Sigmoid colon (tissue), 7 donors: ENCODE measurements at places on chromosomes 7 and 10. TPM values are rescaled to one million over a fixed set of nuclear protein-coding genes. Genes with fewer than 3 reads are reported as not detected.

- no peak for DNase-seq
These were observed 332.2 kb downstream of the EXOC4 start for GRCh38 chr7:133584956-133585668.

- no peak for DNase-seq
These were observed 1177.6 kb upstream of the C7orf33 start for GRCh38 chr7:147412782-147413556.

DNA sequence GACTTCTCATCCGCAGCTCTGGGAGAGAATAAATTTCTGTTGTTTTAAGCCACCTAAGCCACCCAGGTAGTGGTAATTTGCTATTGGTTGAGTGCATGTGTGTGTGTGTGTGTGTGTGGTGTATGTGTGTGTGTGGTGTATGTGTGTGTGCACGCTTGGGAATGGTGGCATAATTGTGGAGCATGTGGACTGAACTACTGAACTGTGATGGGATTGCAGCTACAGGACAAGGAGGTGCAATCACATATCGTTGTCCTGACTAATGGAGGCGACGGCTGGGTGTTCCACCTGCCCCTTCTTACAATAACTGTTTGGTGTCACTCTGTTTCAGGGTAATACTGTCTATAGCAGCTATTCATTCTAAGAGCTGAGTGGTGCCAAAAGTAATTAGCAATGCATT lies 448.7 kb upstream of the PFKP start:
- no peak for DNase-seq

The GDF2 gene
- total RNA-seq: not detected

GRCh38 chr10:66629996-66630395 lies 295.8 kb upstream of the LRRTM3 start:
- DNase-seq: no peak

- DNase-seq: no peak
These were observed 86.9 kb upstream of the ZNF438 start for GRCh38 chr10:31118556-31118955.

The TBXAS1 gene
- total RNA-seq: 22.4 TPM

The HABP2 gene
- total RNA-seq: not detected

DNA sequence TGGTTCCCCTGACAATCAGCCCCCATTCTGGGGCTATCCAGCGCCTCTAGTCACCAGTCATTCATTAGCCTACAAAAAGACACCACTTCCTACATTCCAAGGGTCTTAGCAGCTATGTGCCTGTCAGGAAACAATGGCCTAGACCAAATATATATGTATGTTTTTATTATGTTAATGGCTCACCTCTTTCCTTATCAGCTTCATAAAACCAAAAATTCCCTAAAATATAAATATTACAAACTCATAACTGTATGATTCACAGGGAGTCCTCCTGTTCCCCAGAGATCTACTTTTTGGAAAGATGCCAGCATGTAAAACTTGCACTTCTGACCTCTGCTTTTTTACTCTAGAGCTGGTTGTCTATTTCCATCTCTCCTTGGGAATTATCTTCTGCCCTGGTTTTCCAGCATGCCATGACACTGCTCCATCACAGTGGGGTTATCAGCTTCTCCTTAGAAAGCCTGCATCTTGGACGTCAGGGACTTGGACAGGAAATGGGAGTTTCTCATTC lies 79.2 kb downstream of the ABCA13 start:
- DNase-seq: no peak

The BTBD16 gene
- total RNA-seq: 0.55 TPM

DNA sequence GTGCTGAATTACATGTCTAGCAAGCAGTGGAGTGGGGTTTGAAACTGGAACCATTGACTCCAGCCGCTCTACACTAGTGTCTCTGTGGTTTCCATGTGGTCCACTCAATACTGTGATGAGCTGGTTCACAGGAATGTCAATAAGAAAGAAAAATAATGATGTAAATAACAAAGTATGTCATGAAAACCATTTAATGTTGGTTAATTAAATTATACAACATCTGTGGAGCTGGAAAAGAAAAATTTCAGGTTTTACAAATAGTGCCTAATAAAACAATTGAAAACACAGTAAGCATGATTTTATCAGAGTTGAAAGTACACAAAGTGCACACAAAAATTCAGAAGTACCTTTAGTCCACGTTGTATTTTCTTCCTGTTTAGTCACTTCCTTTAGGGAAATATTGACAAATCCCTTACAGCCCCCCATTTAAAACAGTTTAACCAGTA lies 28.7 kb upstream of the NAMPT start:
- DNase-seq: no peak

DNA sequence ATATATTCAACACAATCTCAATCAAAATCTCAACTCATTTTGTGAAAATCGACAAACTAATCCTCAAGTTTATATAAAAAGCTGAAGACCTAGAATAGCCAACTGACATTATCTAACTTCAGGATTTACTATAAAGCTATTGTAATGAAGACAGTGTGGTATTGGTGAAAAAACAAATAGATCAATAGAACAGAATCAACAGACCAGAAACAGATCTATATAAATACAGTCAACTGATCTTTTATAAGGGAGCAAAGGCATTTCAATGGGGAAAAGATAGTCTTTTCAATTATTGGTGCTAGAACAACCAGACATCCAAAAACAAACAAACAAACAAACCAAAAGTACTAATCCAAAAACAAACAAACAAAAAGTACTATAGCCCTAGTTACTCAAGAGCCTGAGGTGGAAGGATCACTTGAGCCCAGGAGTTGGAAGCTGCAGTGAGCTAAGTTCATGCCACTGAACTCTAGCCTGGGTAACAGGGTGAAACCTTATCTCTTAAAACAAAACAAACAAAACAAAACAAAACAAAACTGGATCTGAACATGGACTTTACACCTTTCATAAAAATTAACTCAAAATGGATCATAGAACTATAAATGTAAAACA lies 26.6 kb upstream of the AKR1D1 start:
- DNase-seq: no peak

DNA sequence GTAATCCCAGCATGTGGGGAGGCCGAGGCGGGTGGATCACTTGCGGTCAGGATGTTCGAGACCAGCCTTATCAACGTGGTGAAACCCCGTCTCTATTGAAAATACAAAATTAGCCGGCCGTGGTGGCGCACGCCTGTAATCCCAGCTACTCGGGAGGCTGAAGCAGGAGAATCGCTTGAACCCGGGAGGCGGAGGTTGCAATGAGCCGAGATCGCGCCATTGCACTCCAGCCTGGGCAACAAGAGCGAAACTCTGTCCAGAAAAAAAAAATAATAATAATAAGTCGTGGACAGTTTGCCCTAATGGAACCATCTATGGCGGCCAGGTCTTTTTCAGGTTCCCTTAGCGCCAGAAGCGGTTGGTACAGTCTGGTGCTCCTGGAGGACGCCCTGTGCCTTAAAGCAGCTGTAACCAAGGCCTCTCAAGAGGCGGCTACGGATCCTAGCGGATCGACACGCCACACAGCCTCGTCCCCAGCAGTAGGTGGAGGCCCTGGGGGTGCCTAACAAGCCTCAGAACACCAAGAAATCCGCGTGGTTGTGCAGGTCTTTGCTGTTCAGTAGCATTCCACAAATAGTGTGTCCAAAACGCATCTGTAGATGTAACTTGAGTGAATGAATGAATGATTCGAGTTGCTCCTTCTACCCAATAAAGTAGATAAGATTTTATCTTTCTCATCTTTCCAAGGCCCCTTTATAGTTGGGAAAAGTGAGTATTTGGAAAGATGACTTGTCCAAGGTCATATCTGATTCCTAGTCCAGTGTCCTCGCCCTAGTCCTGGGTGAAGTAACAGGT lies 982 bp downstream of the PGAM1 start:
- no peak for DNase-seq

GRCh38 chr10:15808204-15808797 lies 52.0 kb downstream of the MINDY3 start:
- no peak for DNase-seq

- DNase-seq: no peak
These were observed 36.8 kb downstream of the WIPF3 start for GRCh38 chr7:29843093-29843492.

DNA sequence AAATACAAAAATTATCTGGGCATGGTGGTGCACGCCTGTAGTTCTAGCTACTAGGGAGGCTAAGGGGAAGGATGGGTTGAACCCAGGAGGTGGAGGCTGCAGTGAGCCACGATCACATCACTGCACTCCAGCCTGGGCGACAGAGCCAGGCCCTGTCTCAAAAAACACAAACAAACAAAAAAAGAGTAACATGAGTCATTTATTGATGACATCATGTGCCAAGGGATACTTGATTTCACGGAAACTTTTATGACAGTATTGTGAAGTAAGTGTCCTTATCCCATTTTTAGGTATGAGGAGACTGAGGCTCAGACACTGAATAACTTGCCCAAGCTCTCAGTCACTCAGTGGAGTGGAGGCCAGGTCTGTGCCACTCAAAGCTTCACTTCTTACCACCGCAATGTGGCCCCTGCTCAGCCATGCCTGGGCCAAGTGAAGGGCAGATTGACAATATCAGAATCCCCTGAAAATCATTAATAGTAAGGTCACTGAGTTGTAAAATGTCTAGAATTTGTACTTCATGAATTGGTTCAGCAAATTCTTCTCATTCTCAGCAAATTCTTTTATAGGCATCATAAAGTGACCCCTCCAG lies 36.5 kb downstream of the EMX2 start:
- peak; percentile 53 for DNase-seq

DNA sequence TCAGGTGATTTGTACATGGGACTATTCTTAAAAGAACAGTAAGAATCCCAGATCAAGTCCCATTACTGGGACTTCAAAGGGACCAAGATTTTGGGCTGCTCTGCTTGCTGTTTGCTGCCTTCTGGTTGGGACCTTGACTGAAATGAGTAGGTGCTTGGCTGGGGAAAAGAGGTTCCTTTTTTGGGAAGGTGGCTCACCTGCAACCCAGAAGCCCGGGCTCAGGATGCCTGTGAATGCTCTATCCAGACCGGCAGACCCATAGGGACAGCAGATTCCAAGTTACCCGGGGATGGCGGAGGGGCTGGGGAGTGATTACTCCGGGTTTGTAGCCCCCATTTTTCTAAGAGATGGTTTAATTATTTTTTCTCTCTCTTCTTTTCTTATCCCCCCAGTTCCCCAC lies 104.0 kb downstream of the CPXM2 start:
- no peak for DNase-seq
